ENCODE measurements at places on chromosomes 4 and X. TPM values are rescaled to one million over a fixed set of nuclear protein-coding genes. Genes with fewer than 3 reads are reported as not detected.

CEP135 gene
- total RNA-seq = 24.6 TPM

VCX2 gene
- total RNA-seq = not detected

ARMCX1 gene
- 1.2 TPM for total RNA-seq

H2BW2 gene
- total RNA-seq = not detected

MAGEA6 gene
- total RNA-seq = not detected

DGAT2L6 gene
- not detected for total RNA-seq

NSG1 gene
- total RNA-seq = 1.6 TPM

TEX11 gene
- total RNA-seq = not detected

PHEX gene
- total RNA-seq = 0.32 TPM

AP1S2 gene
- 75.8 TPM for total RNA-seq

HTN3 gene
- not detected for total RNA-seq

NKX6-1 gene
- not detected for total RNA-seq

ERAS gene
- not detected for total RNA-seq

TGIF2LX gene
- not detected for total RNA-seq

ASB9 gene
- total RNA-seq = 0.62 TPM

FGFR3 gene
- 1.0 TPM for total RNA-seq

PTPN13 gene
- not detected for total RNA-seq
